Cortex of kidney (tissue), 1 donor: ENCODE measurements at places on chromosomes 2 and 18.

DNA sequence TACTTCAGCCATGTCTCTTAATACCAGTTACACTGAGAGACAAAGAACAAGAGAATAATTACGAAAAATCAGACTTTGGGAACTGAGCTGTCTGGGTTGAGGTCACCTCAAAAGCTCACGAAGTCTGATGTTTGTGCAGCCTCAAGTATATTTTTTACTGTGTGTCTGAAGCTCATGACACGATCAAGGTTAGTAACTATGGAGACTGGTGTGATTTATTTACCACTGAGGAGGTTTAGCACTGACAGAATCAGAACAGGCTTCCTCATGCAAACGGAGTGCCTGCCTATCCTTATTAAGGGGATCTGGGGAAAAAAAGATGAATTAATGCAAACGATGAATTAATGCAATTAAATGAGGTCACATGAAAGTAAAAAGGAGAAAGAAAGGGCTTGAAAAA lies 61.1 kb upstream of the RAPH1 start:
- DNase-seq = no peak

GRCh38 chr18:78422336-78422735 lies 557.3 kb upstream of the SALL3 start:
- DNase-seq = no peak

DNA sequence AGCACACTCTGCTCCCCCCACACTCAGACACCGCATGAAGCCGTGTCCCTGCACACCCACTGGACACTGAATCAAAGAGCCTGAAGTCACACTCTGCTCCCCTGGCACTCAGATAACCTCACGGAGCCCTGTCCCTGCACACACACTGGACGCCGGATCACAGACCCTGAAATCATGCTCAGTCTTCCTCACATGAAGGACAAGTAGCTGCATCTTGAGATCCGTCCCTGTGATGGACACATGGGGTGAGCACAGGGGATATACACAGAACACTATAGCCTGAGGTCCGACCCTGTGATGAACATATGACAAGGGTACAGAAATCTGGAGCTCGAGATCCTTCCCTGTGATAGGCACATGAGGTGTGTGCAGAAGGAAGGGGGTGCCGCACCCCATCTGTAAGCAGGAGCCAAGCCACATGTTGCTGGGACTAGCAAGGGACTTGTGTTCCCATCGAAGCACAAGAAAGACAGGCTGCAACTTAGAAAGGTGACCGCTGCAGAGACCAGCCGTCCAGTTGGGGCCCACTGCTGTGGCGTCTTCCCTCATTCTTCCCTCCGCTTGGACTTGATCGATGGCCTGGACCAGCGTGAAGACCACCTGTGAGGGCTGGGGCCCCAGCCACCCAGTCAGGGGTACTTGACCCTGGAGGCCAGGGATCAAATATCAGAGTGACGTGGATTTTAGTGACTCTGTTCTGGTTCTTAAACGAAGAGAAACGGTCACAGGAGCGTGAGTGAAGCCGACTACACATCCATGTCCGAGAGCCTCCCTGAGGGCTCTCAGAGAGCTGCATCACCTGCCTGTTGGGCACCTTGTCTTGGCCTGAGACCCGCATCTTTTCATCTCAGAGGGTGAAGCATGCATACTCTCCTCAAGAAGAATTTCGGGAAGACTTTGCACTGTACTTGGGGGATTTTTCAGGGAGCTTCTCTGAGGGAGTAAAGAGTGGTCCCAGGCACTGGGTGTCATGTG lies 391.7 kb upstream of the SALL3 start:
- DNase-seq = no peak

DNA sequence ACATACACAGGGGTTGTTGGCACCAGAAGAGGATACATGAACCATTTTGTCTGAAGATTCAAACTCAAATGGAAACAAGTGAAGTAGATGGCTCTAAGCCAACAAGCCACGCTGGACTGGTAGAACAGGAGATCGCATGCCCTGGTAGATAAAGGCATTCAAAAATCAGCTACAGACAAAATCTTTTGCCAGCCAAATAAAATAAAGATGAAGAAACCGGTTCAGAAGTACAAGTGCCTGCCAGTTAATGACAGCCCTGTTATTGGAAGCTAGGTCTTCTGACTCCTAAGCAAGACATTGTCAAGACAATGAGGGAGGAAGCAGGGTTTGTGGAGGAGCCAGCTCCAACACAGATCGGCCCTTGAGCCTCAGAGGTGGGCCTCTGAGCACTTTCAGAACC lies 52.3 kb downstream of the EHD3 start:
- no peak for DNase-seq

DNA sequence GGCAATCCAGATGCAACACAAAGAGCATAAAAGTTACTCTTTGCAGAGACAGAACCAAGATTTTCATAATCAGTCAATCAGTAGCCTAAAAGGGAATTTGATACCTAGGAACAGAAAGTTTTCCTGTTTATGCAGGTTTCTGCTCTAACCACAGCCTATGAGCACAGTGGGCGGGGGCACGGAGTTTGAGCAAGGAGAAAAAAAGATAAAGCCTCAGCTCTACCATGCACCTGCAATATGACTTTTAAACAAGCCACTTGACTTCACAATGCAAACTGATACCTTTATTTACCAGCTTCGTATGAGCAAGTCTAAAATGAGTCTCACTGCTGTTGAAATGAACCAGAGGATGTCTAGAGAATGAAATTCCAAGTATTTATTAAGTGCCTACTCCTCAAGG lies 5.6 kb upstream of the LRATD1 start:
- no peak for DNase-seq

GRCh38 chr2:217530392-217531090 lies 472.3 kb downstream of the TNS1 start:
- DNase-seq = no peak

DNA sequence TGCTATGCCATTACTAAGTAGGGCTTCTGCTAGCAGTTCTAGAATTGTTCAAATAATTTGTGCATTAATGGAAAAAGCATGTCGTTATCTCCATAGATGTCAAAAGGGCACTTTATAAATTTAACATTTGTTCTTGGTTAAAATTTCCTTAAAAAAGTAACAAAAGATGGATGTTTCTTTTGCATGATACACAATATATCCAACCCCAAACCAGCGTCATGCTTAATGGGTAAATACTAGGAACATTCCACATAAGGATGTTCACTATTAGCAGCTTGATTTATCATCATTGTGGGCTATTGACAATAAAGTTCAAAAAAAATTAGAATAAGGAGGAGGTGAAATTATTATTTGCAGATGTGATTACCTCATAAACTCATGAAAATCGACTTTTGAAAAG lies 79.7 kb downstream of the GREB1L start:
- no peak for DNase-seq

DNA sequence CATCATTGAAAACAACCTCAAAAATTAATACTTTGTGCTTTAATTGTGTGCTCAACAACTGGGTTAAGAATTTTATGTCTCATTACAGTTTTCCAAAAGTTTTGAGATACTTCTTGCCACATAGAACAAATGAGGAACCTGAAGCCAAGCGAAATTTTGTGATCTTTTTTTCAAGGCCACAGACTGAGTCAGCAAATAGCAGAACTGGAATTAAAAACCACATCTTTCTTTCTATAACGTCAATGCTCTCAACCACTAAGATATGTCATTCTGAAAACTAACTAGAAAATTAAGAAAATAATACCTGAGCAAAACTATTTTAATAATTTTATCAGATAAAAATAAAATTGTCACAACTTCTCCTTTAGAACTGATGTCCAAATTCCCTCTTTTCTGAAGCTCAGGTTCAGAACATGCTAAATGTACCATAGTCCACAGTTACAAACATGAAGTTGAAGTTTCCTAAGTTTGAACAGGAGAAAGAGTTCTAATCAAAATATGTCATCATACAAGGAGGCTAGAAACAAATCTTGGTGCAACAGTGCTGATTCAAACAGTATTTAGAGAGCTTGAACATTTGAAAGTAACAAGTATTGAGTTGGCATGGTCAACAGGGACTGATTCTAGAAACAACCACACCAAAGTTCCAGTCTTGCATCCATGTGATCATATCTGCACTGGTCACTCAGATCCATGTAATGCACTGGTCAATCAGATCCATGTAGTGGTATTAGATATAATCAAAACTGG lies 27.6 kb upstream of the CALCRL start:
- no peak for DNase-seq

- DNase-seq = no peak
Measured at GRCh38 chr2:62505109-62505749, 766 bp downstream of the TMEM17 start.

- DNase-seq = no peak
Measured at GRCh38 chr2:37982147-37982582, 57.1 kb downstream of the RMDN2 start.

- DNase-seq = no peak
Measured at GRCh38 chr18:46668135-46668534, 11.1 kb upstream of the LOXHD1 start.

DNA sequence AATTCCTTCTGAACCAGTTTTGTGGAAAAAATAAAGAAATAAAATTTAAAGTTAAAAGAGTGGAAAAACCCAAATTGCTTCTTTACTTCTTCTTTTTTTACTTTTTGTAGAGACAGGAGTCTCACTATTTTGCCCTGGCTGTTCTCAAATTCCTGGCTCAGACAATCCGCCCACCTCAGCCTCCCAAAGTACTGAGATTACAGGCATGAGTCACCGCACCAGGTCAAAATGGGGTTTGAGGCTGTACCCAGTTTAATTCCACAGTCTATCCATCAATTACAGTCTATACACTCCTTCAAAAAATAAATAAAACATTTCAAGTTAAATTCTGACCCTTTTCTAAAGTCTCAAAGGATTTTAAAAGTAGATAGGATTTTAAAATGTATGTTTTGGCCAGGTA lies 120.3 kb downstream of the FAM161A start:
- DNase-seq = no peak

- DNase-seq = no peak
Measured at GRCh38 chr2:50551868-50552267, 480.1 kb downstream of the NRXN1 start.

DNA sequence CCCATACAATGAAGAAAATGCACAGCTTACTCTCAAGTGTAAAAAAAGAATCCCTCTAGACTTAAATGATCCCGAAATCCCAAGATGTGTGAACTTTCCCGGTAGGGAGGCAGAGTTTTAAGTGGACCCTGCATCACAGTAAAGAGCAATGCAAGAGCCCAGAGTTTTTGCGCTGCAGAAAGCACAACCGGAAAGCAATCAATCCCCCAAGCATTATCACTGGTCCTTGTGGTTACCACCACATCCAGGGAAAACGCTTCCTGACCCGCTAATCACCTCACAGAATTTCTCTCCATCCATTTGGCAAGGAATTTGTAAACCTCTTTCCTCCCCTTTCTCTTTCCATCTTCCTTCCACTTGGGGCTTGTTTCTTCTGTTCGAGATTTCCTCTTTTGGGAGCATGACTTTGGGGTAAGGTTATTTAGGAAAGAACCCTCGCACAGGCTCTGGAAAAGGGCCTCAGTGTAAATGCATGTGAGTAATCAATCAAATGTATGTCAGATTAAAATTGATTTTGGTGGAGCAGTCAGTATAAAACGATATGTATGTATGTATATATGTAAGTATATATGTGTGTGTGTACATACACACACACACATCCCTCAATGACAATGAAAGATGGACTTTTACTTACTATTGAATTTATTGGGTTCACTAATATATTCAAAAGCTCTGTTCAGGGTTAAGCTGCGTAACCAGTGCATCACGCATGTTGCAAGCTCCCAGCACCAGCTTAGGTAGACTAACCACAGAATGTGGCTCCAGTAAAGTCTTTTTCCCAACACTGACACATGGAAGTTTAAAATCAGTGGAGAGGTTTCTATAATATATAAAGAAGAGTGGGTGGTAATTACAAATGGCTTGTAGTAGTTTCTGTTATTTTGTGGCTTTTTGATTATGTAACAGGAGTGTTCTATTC lies 1.6 kb downstream of the PLCL1 start:
- DNase-seq = no peak

- DNase-seq = no peak
Measured at GRCh38 chr18:62716619-62717168, 1.4 kb downstream of the PHLPP1 start.

DNA sequence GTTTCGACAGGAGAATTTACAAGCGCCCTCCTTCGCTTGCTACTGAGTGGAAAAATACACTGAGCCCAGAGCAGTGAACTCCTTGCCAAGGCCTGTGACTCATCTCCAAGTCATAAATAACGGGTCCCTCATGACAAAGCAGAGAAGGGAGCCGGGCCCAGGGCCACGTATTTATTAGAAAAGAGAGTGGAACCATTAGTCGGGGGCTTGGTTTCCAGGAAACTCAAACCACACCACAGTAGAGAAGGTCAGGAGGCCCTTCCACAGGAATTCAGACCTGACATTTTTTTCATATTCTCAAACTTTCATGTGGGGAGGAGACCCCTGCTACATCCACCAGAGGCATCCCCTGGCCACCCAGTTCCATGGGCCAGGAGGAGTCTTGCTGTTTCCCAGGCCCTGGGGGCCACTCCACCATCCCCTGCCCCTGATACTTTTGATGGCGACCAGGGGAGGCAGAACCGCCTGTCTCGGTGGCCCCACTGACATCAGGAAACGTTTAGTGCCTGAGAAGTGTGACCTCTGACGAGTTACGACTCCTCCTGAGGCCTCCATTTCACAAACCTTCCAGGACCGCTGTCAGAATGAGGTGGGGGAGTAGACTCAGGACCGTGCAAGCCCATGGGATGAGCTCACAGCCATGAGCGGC lies 289.7 kb downstream of the DYSF start:
- no peak for DNase-seq

DNA sequence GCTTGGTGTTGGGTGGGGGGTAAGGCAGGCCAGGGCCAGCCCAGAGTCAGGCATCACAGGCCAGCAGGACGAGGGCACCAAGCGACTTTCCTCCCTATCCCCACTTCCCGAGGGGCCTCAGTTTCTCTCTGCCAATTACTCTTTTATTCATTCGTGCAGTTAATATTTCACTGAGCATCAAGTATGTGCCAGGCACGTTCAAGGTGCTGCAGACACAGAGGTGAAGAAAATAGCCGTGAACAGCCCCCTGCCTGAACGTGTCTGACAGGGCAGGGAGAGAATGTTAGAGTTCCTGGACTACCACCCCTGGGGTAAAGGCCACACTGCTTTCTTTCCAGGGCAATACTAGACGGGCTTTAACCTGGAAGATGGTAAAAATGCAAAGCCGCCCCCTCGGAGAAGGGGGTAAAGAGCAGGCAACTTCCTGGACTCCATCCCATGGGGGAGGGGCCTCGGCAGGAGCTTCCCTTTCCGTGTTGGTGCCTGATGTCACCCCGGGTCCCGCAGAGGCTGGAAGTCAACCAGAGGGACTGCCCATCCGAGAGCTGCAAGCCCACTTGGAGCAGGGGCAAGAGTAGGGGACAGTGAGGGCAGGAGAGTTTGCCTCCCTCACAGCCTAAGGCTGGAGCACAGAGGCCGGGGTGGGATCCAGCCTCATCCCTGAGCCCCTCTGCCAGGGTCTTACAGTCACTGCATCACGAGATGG lies 47.1 kb downstream of the CENPO start:
- no peak for DNase-seq

DNA sequence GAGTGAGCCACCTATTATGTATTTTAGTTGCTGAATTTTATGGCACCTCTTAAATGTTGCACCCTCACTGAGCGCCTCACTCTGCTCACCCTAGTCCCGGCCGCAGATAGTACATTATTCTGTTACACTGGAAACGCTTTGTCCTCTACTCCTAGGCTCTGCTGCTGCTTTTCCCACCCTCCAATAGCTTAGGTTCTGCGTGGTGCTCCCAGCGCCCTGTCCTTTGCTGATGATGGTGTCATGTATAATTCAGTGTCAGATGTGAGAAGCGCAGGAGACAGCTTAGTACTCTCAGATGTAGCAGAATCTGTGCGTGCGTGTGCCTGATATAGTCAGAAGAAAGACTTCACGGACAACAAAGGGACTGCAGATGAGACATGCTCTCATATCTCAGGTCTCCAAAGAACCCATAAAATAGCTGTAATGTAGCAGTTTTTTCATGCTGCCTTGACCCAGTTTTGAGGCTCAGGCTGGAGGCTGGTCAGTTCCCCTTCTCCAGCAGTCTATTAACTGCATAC lies 1.4 kb upstream of the REEP1 start:
- DNase-seq = no peak
